ENCODE measurements at places on chromosomes 5 and 9.
A peak's percentile ranks its signal among the peaks of the same experiment; 100 is the strongest.

DNA sequence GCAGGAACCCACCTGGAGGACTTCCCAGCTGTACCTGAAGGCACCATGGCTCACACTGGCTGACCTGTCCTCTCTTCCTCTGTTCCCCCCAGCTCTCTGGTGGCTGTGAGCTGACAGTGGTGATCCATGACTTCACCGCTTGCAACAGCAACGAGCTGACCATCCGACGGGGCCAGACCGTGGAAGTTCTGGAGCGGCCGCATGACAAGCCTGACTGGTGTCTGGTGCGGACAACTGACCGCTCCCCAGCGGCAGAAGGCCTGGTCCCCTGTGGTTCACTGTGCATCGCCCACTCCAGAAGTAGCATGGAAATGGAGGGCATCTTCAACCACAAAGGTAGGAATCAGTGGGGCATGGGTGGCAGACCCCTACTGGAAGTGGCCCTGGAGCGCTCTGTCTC is 161.9 kb upstream of the OTULINL start:
- no peak for DNase-seq

DNA sequence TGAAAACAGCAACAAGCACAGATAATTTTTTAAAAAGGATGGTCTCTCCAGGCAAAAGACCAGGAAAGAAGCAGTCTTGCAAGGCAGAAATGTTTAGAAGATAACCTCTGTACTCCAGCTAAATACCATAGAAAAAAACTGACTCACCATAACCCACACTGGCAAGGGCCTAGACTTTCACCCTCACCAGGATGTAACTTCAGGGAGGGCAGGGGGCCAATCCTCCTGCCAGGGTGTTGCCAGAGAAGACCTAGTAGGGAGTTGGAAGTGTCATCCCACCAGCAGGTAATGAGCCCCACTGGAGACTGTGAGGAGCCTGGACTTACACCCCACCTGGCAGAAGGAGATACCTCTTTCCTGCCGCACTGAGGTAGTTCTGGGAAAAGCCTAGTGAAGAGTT is 97.6 kb downstream of the PRELID2 start:
- no peak for DNase-seq

GRCh38 chr5:52134013-52134650 is 653.6 kb upstream of the ITGA1 start:
- DNase-seq = no peak

GRCh38 chr5:34687269-34688011 is 31.3 kb downstream of the RAI14 start:
- DNase-seq = no peak

DNA sequence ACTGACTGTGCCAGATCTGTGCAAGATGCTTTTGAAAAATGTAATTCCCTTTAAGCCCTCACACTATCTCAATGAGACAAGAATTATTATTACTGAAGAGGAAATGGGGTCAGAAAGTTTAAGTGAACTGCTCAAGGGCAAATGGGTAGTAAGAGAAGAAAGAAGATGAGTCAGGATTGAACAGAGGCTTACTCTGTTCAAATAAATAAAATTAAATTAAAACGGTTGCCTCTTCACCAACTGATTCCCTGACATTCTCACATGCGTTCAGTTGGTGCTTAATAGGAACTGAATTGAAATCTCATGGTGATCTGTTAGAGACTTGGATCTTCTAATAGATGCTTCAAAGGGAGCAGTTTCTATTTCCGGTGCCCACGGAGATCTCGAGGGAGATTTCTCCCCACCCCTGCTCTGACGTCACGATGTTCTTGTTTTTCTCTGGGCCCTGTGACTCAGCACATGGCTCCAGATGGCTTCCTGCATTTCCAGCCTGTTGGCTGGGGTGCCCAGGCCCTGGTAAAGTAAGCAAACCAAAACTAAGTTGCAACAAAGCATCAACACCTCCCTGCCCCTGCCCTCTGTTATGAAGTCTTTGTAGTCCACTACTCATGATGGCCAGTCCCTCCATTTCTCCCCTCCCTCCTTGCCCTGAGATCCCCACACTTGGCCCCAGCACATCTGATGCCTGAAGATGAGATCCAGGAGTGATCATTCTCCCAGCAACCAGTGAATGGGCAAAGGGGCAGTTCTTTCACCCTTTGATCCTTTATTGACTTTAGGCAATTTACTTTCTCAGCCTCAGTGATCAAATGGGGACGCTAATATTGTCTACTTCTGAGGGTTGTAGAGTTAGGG is 106.1 kb upstream of the CPEB4 start:
- peak; percentile 79 for DNase-seq

- DNase-seq = no peak
Measured at GRCh38 chr9:5042661-5043178, 57.6 kb downstream of the JAK2 start.

DNA sequence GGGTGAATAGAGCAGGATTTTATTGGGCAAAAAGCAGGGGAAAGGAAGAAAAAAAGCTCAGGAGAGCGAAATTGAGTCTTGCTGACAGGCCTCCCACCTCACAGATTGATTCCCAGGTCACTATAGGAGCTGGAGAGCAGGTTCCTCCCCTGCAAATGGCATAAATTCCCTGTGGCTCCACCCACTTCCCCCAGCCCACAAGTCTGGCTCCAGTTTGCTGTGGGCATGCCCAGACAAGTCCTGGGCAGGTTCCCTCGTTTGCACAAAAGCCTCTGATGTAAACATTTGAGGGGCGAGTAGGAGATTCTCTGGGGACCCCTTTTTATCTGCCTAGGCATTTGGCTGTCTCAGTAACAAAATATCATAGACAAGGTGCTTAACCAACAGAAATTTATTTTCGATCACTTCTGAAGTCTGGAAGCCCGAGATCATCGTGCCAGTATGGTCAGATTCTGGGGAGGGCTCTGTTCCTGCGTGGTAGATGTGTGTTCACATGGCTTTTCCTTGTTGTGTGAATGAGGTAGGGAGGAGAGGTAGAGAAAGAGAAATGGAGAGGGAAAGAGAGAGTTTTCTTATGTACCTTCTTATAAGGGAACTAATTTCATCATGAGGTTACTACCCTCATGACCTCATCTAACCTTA is 614.5 kb downstream of the MAT2B start:
- DNase-seq = no peak

DNA sequence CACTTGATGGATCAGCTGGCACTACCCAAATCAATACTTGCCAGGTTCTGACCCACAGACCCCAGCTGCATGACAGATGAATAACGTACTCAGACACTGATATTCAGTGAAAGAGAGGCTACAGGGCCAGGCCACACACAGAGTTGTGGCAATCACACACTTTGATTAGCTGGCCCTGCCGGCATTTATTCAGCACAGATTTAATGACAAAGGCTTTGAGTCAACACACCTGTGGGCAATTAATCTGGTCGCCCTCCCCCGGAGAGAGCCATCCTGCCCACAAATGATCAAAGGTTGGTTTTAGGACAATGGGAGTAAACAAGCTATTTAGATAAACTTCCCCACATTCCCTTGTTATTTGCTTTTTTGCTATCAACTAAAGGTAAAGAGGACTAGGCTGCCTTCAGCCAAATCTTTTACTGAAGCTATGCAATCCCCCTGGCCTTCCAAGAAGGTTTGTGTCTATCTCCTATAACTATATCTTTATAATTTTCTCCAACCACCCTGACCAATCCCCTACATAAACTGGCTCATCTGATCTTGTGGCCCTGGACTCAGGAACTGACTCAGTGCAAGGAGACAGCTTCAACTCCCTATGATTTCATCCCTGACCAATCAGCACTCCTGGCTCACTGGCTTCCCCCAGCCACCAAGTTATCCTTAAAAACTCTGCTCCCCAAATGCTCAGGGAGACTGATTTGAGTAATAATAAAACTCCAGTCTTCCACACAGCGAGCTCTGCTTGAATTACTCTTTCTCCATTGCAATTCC is 12.7 kb upstream of the TRIM32 start:
- no peak for DNase-seq

GRCh38 chr9:116891424-116891823 is 204.3 kb downstream of the TRIM32 start:
- no peak for DNase-seq

DNA sequence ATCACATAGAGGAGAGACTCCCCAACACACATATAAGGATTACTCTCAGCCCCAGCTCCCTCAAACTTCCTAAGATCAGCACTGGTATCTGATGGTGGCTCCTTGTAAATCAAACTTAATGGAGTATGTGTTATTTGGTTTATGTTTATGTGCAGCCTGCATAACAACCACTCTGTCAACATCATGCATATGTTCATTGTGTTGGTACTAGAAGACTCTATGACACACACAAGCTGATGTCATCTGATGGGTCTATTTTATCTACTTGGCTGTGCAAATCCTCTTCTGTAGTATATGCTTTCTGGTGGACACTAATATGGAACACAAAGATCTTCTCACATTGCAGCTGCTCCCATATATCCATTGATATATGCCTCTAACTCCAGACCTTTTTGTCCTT is 134.0 kb upstream of the FAM174A start:
- no peak for DNase-seq

DNA sequence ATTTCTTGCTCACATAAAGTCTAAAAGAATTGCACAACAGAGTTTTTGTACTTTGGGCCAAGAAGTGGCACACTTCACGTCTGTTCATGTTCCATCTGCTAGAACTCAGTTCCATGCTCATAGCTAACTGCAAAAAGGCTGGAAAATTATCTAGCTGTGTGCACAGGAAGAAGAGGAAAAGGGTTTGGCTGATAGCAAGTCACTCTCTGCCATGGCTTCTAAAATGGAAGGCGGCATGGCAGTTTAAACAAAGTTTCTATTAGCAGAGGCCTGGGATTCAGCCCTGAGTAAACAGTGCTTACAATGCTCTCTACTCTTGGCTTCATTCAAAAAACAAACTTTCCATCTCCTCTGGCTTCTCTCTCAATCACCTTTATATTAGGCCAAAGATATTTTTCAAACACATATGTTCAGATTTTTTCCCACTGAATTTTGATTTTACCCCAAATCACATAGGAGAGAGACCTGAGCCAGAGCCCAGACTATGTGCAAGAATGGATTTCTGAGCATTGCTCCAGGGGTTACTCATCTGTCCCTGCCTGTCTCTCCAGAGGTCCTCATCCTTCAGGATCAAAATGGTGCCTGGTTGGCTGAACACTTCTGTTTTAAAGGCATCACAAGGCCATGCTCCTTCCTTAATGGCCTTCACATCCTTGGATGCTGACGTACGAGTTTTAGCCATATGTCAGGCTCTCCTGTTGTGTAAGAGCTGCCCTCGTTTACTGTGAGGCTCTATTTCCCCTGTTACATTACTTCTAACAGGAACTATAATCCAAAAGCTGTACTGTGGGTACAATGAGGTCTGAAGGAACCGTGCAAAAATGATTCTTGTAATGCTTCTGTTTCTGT is 226.6 kb downstream of the SAXO1 start:
- DNase-seq = no peak

- no peak for DNase-seq
Measured at GRCh38 chr5:16005225-16005624, 174.4 kb downstream of the MARCHF11 start.

DNA sequence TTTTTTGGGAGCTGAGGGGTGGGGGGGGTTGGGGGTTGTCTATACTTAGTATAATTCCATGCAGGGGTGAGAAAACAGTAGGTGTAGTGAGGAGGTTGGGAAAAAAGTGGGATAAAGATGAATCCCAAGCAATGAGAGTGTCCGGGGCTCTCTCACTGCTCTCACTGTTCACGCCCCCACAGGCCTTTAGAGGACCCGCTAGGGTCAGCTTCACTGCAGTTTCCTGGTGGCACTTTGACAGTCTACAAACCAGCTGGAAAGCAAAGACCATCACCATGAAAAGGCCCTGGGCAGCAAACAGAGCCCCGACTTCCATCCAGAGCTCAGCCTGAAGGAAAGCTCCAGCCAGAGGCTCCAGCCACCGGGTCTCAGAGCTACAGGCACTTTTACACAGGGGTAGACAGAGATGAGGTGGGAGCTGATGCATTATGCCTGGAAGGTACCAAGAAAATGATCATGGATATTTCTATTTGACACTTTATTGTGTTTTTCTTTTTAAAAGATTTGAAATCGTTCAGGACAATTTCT is 355.1 kb downstream of the ADAMTS6 start:
- DNase-seq = no peak

DNA sequence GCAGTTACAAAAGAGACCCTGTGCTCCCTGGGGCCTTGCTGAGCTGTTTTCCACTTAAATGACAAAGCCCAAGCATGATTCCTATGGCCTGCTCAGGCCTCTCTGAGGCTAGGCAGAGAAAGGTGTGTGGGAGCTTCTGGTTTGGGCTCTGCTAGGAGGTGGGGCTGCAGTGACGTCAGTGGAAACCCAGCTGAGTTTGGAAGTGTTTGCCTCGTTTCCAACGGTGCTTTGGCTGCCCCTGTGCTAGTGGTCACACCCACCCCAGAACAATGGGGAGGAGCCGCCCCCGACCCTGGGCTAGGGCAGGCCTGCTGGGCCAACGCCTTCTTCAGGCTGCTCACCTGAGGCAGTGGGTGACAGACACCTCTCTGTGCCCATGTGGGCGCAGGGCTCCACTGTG is 10.4 kb downstream of the ANGPTL2 start:
- no peak for DNase-seq

- no peak for DNase-seq
Measured at GRCh38 chr5:154370119-154370518, 75.7 kb upstream of the SAP30L start.

- no peak for DNase-seq
Measured at GRCh38 chr5:76278261-76278789, 124.8 kb upstream of the IQGAP2 start.

DNA sequence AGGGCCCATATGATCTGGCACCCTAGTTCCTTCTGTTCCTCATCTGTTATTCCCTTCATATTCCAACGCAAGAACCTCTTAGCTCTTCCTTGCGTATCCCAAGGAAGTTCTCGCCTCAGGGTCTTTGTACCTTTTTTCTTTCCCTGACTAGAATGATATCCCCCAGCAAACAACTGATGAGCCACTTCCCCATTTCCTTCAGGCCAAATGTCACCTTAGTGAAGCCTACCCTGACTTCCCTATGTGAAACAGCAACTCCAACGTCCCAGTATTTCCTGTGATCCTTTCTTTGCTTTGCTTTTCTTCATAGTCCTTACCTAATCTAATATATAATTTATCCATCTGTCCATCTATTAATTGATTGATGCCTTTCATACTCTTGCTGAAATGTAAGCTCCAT is 47.9 kb downstream of the ERCC8 start:
- DNase-seq = no peak

GRCh38 chr9:69317081-69317480 is 7.9 kb upstream of the ENTREP1 start:
- DNase-seq = no peak

DNA sequence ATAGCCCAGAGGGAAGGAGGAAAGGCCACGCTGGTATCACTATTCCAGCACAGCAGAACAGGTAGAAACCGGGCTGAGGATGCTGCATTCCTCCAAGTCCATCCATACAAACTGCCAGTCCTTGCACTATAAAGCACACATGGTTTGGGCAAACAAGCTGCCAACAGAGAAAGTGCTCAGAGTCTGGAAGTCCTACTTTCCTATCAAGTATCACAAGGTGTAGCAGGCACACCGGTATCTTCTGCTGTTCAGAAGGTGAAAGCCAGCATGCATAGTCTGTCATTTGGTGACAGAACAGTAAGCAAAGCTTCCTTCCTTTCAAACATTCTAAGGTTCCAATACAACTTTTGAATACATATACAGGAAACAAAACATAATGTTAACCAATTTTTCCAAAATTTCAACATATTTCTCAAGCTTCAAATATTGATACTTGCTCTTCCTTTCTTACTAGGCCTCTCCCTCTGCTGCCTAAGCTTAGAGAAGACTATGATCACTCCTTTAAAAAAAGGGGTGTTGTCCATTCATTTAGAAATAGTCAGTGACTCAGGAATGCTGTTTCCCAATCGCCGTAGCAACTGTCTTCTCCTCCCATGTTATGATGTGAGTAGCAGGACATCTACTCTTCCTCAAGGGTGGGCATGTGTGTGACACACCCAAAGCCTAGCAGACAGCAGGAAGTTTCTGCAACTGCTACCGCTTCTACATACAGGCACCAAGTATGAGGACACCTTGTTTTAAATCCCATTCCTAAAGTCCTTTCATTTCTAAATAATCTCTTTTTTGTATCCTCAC is 14.7 kb downstream of the DIAPH1 start:
- peak; percentile 56 for DNase-seq
